Gastroesophageal sphincter (tissue), 4 donors: ENCODE measurements at places on chromosomes 5 and 9. TPM values are rescaled to one million over a fixed set of nuclear protein-coding genes. Genes with fewer than 3 reads are reported as not detected.

GRCh38 chr5:144276034-144276822 lies 105.6 kb downstream of the KCTD16 start:
- H3K27me3 ChIP-seq: no peaks in the 10 kb centered on the region
- no peak overlapping the region for H3K4me3 ChIP-seq
- no peaks in the 10 kb centered on the region for H3K36me3 ChIP-seq
- H3K27ac ChIP-seq: no peak overlapping the region
- H3K4me1 ChIP-seq: no peaks in the 10 kb centered on the region

GRCh38 chr5:66796305-66797292 lies 200.4 kb downstream of the MAST4 start:
- no peak overlapping the region for H3K27ac ChIP-seq
- no peak overlapping the region for H3K4me3 ChIP-seq
- H3K27me3 ChIP-seq: peaks cover 7% of the 10 kb centered on the region
- no peak for ATAC-seq
- no peaks in the 10 kb centered on the region for H3K36me3 ChIP-seq

Gene ADGRD2
- not detected for total RNA-seq

Gene TAF11L6
- total RNA-seq: not detected

- H3K27ac ChIP-seq: no peak overlapping the region
- H3K27me3 ChIP-seq: no peaks in the 10 kb centered on the region
- H3K36me3 ChIP-seq: no peaks in the 10 kb centered on the region
- no peaks in the 10 kb centered on the region for H3K4me1 ChIP-seq
Observed at GRCh38 chr5:154380263-154380662, 65.5 kb upstream of the SAP30L start.

Gene PAX5
- total RNA-seq: under 0.01 TPM

GRCh38 chr5:11329679-11330078 lies 568.6 kb upstream of the DAP start:
- no peaks in the 10 kb centered on the region for H3K4me1 ChIP-seq
- H3K36me3 ChIP-seq: no peaks in the 10 kb centered on the region
- no peak overlapping the region for H3K27ac ChIP-seq
- no peak overlapping the region for H3K4me3 ChIP-seq

DNA sequence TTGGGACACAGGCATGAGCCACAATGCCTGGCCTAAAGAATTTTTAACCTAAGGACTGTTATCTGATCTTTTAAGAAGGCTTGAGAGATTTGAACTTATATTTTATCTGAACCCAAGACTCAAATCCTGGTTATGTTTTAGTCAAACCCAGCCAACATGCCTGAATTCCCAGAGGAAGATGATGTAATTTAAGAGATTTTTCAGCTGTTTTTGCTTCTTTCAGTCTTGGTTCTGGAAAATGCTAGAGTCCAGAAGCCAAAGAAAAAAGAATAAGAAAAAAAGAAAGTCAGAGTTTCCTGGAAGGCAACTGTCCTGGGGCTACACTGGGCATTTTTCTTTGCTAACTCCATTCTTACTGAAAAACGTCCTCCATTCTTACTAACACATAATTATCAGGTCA lies 85.8 kb downstream of the SNX18 start:
- H3K4me3 ChIP-seq: no peak overlapping the region
- ATAC-seq: no peak
- no peaks in the 10 kb centered on the region for H3K27me3 ChIP-seq
- peak overlapping the region; percentile 19 for H3K27ac ChIP-seq

Gene LCN15
- not detected for total RNA-seq
